ENCODE measurements at places on chromosomes 7 and 10.
A peak's percentile ranks its signal among the peaks of the same experiment; 100 is the strongest.

GRCh38 chr7:26556061-26556881 lies 264.6 kb downstream of the SNX10 start:
- DNase-seq = no peak

- DNase-seq = no peak
These were observed 101.2 kb upstream of the ZNF746 start for GRCh38 chr7:149598721-149599308.

GRCh38 chr7:134472572-134473244 lies 13.8 kb upstream of the AKR1B1 start:
- no peak for DNase-seq

- DNase-seq = no peak
These were observed 34.5 kb downstream of the MTPN start for GRCh38 chr7:135942614-135943013.

DNA sequence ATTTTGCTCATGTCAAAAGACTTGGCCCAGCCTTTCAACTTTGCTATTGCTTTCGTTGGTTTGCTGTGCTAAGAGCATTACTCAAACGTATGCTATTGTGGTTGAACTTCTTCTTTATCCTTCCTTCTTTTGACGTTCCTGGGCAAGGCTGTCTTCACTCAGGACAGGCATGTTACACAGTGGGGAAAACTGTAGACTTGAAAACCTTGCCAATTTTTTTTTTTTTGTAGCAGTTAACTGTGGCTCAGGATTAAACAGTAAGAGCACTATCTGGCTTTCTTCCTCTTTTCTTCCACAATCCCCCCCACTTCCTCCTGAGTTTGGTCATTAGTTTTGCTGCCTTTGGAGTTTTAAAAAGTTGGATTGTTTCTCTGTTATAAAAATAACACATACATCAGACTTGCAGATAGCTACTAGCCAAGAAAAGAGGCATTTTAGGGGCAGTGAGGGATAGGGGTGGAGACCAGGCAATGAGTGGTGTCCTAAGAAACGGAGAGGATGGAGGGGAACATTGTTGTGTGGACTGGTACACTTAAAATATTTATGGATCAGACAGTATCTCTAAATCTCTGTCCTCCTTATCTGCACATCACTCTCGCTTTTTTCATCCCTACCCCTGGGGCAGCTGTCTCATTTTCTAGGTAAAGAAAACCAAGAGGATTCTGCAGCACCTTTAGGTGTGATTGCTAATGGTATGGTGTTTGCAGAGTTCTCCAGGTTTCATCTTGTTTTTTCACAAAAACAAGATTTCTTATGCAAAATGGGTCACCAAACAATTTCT lies 181.7 kb downstream of the LRMDA start:
- no peak for DNase-seq

DNA sequence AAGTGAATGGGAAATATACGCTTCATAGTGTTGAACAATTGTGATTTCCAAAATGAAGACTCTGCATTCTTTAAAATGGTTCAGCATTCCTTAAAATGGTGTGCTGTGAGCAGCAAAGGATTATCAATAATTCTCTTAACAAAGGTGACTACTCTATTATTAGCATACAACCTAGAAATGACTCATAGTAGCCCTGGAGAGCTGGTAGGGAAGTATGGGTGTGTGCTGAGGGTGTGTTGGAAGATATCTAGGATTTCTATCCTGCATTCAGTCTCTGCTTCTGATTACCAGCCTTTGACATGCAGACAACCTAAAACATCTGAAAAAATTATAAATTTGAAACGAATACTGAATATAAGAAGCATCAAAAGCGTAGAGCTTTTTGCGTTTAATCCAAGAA lies 72.5 kb downstream of the SEMA3D start:
- no peak for DNase-seq

GRCh38 chr7:106057962-106058927 lies 53.9 kb downstream of the SYPL1 start:
- DNase-seq = no peak

DNA sequence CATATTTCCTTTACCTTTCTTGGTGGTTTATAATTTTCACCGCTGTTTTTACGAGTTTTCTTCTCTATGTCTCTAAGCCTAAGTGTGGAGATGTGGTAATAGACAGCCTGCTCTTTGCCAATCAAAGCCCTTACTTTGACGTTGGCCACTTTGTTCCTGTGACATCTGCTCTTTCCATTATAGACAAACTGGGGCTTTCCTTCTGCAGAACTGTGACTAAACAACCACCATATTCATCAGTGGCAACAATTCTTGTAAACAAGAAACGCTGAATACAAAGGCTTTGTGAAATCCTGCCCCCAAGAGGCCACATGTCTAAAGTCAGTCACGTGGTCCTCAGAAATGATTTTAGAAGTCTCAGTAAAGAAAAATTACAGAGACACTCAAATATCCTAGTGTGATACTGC lies 59.6 kb upstream of the CAPZA2 start:
- DNase-seq = no peak

- no peak for DNase-seq
These were observed 58.6 kb downstream of the LAMB4 start for GRCh38 chr7:108071551-108071950.

- no peak for DNase-seq
These were observed 29.8 kb downstream of the LEP start for GRCh38 chr7:128270826-128271272.

- no peak for DNase-seq
These were observed 541.0 kb upstream of the FZD8 start for GRCh38 chr10:36183056-36183455.

DNA sequence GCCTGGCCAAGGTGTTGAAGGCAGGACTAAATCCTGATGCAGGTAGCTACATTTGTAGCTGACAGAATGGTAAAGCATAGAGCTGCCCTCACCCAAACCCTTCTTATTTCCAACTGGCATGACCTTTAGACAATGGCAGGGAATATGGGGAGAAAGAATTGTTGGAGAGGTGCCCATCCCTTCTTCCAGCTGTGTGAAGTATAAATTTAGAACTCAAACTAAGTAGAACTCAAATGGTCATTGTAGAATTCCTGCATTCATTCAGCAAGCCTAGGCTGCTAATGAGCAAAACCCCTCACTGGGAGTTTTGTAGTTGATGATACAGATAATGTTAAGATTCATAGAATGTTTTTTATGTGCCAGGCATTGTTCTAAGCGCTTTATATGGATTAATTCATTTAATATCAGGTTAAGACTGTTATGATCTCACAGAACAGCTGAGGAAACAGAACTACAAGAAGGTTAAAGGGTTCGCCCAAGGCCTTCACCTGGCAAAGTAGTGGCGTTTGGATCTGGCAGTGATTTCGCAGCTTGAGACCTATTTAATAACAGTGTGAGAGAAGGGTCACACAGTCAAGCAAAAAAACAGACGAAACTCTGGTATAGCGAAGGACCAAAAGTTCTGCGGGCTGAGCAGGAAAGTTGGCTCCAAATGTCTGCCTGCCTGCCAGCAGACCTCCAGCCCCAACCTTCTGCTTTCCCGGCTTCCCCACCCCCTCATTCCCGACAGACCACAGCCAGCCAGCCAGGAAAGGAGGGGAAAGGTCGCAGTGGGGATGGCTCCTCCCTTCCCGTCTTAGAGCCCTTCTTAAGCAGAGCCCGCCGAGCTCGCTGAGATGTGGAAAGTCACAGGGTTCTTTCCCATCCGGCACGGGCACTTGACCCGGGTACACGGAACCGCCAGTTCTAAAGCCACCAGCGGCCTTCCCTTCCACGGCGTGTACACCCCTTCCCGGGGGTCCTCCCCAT lies 1.6 kb upstream of the HILPDA start:
- DNase-seq = no peak

GRCh38 chr7:92177362-92177761 lies 1.6 kb downstream of the LRRD1 start:
- no peak for DNase-seq

DNA sequence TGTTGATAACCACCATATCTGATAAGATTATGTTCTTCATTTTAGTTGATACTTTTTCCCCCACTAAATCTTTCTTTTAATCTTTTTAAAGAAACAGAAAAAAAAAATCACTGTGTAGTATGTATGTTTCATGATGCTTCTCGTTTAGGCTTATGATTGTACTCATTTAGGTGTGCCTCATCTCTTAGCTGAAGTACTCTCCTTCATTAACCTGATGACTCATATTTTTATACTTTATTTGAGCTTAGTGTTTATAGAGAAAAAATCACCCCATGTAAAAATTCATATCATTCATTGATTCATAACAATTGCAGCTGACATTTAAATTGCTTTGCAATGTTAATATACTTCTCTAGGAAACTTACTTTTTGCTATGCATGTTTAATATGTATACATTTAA lies 158.9 kb downstream of the MLLT10 start:
- DNase-seq = no peak

- no peak for DNase-seq
These were observed 9.1 kb downstream of the BMPR1A start for GRCh38 chr10:86765548-86765947.

GRCh38 chr10:34674176-34674575 lies 140.9 kb downstream of the PARD3 start:
- DNase-seq = no peak

GRCh38 chr10:4270116-4270515 lies 485.1 kb upstream of the KLF6 start:
- no peak for DNase-seq

GRCh38 chr7:105776068-105776790 lies 100.2 kb downstream of the ATXN7L1 start:
- no peak for DNase-seq

DNA sequence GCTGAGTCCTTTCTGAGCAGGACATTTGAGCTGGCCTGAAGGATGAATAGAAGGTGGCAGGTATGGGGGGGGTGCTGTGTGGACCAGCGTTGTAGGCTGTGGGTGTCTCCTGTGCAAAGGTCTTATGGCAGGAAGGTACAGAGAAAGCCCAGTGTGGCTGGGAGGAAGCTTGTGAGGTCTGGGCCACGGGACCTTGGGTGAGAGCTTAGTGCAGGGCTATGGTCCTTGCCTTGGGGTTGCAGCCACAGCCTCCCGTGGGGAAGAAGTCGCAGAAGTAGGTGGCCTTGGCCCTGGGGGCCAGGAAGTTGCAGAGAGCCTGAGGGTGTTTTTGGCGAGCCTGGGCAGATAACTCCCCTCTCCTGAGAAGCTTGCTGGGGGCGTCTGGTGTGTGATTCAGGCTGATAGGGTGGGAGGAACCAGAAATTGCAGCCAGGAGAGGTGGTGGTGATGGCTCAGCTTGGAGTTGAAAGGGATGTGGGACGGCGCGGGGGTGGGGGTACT lies 172.0 kb upstream of the TNRC18 start:
- no peak for DNase-seq

- DNase-seq = no peak
These were observed 24.6 kb downstream of the CACNB2 start for GRCh38 chr10:18164748-18165361.

DNA sequence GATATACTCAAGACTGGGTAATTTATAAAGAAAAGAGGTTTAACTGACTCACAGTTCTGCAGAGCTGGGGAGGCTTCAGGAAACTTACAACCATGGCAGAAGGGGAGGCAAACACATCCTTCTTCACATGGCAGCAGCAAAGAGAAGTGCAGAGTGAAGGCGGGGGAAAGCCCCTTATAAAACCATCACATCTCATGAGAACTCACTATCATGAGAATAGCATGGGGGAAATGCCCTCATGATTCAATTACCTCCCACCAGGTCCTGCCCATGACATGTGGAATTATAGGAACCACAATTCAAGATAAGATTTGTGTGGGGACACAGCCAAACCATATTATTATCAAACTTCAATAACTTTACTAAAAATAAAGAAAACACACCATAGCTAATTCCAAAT lies 30.4 kb upstream of the JAZF1 start:
- no peak for DNase-seq

- DNase-seq = no peak
These were observed 3.3 kb downstream of the ADAMTS14 start for GRCh38 chr10:70675496-70676161.

DNA sequence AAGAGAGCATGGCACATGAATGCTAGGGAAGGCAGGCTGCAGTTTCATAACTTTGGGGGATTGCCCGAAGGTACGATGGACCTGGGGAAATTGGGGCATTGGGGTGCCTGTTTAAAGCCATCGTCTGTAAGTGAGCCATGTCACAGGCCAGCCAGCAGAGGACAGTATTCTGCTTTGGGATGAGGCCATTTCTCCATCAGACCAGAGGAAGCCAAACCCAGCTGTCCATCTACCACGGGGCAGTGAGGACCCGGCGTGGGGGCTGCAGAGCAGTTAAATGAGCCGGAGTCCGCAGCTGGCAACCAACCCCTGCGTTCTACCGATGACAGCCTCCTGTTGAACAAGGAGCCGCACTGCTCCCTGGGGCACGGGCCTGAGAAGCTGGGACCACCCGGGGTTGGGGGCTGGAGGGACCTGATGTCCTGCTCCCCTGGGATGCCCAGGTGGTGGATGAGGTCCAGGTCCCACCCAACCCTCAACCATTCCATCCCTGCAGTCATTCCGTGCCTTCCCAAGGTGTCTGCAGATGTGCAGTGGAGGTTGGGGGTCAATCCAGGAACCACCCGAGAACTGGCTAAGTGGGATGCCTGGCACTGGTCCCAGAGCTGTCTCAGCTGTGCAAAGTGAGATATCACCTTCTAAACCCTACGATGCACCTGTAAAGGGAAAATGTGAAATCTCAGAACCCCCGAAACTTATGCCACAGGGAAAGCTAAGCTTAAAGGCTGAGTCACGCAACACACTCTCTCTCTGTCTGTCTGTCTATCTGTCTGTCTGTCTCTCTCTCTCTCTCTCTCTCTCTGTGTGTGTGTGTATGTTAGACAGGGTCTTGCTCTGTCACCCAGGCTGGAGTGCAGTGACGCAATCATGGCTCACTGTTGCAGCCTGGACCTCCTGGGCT lies 12.1 kb upstream of the RHBDD2 start:
- peak; percentile 34 for DNase-seq

DNA sequence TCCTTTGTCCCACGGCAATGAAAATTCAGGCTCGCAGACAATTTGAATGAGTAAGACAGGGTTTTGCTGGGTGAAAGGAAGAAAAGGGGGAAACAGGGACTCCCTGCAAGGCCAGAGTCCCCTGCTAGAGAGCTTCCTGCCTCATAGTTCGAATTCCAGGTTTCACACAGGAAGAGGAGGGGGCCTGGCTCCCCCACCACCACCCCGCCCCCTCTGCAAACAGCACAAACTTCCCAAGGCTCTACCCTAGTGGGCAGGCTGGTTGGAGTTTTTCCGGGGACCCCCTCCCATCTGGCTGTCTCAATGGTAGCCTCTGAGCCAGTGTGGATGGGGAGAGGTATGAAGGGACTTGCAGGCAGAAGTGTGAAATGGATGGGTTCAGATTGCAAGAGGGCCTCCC lies 57.4 kb upstream of the NEBL start:
- DNase-seq = no peak

GRCh38 chr10:78130966-78131710 lies 97.5 kb downstream of the RPS24 start:
- DNase-seq = no peak

GRCh38 chr10:75405598-75406461 lies 4.3 kb upstream of the ZNF503 start:
- DNase-seq = no peak

- no peak for DNase-seq
These were observed 851 bp upstream of the GOT1 start for GRCh38 chr10:99431190-99431760.

DNA sequence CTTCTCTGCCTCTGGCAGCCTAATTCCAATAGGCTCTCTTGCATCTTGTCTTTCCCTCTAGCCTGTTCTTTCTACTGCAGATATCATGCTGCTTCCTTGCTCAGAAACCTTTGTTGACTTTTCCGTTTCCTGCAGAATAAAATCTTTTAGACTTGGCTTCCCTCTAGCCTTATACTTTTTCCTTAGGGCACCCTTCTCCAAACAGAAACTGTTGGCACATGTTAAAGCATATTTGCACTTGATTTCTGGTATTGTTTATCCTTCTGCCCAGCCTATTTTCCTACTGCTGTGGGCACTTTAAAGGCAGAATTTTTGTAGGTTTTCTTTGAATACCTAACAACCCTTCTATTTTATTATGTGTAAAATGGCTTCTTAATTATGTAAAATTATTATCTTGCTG lies 4.6 kb downstream of the GNAI1 start:
- no peak for DNase-seq
